RPMI8226 (cell line): ENCODE measurements at places on chromosomes 2 and 18.

DNA sequence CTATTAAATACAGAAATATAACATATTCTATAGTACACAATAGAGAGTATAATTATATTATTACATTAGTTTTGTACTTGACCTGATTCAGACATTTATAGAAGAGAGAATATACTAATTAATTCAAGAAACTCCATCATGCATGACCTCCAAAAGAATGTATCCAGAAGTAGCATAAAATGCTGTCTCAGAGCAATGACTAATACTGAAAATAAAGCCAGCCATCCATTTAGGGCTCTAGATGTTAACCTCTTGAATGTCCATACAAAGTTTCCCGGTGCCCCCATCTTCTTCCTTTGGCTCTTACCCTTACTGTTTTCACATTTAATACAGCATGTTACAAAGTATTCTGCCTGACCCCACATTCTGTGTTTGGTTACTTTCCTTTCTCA lies 102.0 kb downstream of the ARHGAP15 start:
- no peak for DNase-seq

DNA sequence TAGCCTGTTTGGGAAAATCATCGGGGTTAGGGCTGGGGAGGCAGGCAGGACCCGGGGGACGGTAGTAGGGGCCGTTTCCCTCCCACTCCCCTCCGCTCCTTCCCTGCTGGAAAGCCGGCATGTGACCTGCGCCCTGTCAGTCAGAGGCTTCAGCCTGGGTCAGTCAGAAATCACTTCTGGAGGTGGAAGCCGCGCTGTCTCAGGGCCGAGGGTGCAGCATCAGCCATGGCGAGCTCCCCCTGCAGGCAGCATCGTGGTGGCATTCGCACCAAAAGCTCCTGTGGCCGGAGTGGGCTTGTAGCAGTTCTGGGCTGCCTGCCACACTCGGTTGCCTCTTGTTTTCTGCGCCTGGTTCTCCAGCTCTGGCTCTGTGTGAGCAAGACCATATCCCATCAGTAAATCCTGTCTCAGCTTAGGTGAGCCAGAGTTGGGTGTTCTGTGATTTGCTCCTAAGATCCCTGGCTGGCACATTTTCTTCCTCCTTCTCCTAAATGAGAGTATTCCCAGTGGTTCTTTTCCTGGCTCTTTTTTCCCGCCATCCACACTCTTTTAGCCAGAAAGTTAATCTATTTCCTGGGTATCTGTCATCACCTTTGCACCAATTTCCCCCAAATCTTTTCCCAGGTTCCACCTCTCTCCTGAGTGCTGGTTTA lies 123.9 kb upstream of the CD302 start:
- DNase-seq: peak; percentile 76

- DNase-seq: no peak
These were observed 31.9 kb upstream of the EML6 start for GRCh38 chr2:54691445-54692135.

DNA sequence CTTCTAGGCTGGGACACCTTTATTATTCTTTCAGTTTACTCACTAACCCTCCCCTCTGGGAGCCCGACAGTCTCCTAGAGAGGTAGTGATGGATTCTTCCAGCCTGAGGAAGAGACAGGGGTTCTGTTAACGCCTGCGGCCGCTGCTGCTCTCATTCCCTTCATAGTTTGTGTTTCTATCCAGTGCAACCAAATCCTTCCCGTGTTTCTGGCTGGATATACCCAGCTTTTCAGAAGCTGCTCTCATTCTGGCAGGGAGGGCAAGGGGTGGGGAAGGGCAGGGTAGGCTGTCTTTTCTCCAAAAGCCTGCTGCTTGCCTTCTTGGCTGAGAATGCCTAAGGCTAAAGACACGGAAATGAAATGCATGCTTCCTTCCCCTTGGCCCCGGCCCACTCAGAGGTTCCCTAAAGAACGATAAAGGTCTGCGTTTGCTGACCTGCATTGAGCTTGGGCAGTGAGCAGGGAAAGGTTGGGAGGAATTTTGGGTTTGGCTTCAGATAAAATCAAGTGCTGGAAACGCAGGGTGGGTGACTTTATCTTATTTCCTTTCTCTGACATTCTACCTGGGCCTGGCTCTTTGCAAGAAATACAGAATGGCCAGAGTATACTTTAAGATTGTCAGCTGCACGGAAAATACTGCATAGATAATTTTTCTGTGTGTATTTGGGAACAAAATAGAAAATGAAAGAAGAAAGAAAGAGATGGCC lies 390.9 kb downstream of the NBAS start:
- no peak for DNase-seq

- no peak for DNase-seq
These were observed 1.7 kb downstream of the ACVR2A start for GRCh38 chr2:147846412-147847081.

DNA sequence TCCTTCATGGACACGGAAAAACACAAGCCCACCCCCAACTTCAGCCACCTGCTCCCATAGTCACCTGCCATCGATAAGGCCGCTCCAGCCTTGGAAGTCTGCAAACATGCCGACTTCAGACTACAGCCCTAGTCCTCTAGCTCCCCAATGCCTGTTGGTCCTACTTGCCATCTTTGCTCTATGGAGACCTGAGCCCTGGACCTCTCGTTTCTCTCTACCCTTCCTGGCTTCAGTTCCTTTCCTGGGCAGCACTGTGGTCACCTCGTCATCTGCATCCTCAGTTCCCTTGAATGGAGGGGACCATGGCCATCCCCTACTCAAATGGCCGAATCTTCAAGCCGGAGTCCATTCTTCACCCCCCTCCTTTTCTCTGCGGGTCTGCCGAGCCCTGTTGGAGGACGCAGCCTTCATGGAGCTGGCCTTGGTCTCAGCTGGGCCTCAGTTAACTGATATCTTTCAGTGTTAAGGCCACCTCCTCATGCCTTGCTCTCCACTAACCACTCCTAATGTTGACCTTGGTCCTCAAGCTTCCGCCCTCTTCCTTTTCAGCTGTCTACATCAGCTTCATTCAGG lies 47.7 kb upstream of the GBX2 start:
- no peak for DNase-seq

- peak; percentile 28 for DNase-seq
These were observed 63.7 kb upstream of the ITGA4 start for GRCh38 chr2:181393472-181393871.

GRCh38 chr2:130744287-130745117 lies 10.8 kb upstream of the AMER3 start:
- no peak for DNase-seq

DNA sequence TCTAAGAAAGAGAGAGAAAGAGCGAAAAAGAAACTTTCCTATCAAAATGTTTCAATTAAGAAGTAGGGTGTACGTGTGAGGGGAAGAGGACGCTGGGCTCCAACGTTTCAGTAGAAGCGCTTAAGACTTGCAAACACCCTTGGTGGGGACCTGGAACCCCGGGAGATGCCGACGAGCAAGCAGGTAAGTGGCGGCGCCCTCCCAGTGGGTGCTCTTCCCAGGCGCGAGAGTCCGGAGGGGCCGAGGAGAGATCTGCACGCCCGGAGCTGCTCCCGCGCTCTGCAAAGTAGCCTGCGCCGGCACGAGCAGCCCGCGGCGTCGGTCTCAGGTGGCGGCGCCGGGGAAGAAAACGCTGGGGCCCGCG lies 678 bp upstream of the OTX1 start:
- peak; percentile 57 for DNase-seq

GRCh38 chr2:234111523-234111922 lies 61.0 kb downstream of the SPP2 start:
- DNase-seq: no peak

DNA sequence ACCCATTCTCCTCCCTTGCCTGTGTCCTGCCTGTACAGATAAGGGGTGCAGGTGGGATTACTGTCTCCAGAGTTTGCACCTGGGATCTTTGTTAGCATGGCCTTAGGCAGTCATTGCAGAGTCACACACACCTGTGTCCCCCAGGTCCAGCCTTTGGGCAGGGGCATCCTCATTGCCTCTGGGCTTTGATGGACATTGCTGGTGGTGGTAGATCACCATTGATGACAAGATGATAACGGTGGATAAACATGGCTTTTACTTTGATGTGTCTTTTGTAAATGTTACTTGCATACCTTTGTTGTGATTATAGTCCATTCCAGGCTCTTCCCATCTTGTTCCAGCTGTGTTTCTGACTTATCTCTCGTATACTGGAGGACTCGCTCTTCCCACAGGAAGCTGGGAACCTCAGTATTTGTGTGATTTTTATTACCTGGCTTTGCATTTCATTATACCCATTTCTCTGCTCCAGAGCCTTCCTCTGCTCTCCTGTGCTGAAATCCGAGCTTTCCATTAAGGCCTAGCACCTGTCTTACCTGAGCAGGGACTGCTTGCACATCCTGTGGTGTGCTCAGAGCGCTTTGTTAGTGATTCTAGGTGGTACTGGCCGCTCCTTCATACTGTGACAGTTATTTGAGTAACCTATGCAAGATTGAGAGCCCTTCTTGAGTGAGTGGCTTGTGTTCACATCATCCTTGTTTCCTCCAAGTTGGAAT lies 79.2 kb downstream of the PTPRM start:
- no peak for DNase-seq

GRCh38 chr2:197497326-197497725 lies 2.3 kb downstream of the HSPD1 start:
- DNase-seq: no peak

GRCh38 chr2:57510704-57511103 lies 535.9 kb upstream of the VRK2 start:
- DNase-seq: no peak

GRCh38 chr2:218465987-218466633 lies 47.2 kb downstream of the VIL1 start:
- no peak for DNase-seq

DNA sequence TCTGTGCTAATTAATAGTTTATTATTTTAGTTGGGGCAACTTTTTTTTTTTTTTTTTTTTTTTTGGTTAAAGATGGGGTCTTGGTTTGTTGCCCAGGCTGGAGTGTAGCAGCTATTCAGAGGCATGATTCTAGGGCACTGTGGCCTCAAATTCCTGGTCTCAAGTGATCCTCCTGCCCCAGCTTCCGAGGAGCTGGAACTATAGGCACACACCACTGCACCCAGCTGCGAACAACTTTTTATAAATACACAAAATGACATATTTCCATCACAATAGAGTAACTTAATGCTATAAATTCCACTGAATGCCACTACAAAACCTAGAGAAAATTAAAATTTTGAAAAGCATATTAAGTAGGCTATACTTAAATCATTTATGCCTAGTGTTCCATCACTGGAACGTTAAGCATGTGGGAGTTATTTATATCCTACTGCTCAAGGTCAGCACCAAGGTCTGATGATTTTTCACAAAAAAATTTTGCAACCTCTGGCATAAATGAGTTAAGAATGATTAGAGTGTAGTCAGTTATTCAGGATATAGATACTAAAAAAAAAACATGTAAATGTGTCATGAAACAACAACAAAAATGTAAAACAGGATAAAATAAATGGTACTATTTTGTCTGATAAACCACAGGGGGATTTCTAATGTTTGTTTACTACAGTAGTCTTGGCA lies 46.8 kb downstream of the GFPT1 start:
- no peak for DNase-seq

- DNase-seq: no peak
These were observed 67.5 kb downstream of the MYL12B start for GRCh38 chr18:3329471-3329870.

- no peak for DNase-seq
These were observed 264.3 kb downstream of the NOL4 start for GRCh38 chr18:33960417-33960816.

DNA sequence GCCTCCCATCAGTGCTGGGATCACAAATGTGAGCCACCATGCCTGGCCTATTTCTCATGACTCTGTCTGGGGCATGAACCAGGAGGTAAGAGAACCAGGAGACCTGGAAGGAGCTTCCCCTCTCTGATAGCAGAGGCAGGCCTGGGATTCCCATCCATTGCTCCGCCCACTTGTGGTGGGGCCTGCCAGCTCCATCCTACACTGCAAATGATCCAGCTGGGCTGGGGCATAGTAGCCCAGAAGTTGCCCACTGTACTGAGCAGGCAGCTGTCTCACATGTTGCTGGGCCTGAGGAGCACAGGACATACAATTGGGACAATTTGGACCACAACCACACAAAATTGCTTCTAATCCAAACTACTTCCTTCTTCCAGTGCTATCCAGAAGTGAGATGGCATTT lies 91.0 kb downstream of the MARCHF4 start:
- DNase-seq: no peak

DNA sequence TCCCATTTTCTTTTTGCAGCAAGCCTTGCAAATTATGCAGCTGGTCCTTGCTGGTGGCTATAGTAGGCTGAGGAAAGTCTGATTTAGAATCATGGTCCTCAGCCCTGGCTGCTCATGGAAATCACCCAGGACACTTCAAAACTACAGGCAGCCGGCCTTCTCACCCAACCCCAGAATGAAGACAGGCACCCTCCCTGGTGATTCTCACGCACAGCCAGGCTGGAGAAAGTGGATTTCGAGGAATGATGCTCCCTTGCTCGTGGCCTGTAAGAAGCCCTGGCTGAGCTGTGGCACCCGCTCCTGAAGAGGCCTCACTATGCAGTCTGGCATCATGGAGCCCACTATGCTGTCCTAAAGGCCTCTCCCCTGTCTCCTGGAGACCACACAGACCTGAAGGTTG lies 157.4 kb downstream of the CAPN13 start:
- no peak for DNase-seq

DNA sequence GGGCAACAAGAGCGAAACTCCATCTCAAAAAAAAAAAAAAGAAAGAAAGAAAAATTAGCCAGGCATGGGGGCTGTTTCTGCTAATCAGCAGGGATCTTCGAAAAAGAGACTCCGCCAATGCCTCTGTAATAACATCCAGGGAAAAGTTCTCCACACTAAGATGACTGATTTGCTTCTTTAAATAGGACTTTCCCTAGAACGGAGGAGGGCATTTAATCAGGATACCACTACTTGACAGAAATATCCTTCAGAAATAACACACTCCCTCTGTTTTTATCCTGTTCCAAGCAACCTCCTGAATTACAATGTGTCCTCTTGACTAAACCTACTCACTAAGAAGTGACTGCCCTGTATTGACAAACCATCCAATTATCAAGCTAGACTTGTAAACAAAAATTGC lies 21.7 kb downstream of the REV1 start:
- DNase-seq: no peak

- DNase-seq: peak; percentile 84
These were observed 6.3 kb upstream of the TEX261 start for GRCh38 chr2:71000780-71001591.

DNA sequence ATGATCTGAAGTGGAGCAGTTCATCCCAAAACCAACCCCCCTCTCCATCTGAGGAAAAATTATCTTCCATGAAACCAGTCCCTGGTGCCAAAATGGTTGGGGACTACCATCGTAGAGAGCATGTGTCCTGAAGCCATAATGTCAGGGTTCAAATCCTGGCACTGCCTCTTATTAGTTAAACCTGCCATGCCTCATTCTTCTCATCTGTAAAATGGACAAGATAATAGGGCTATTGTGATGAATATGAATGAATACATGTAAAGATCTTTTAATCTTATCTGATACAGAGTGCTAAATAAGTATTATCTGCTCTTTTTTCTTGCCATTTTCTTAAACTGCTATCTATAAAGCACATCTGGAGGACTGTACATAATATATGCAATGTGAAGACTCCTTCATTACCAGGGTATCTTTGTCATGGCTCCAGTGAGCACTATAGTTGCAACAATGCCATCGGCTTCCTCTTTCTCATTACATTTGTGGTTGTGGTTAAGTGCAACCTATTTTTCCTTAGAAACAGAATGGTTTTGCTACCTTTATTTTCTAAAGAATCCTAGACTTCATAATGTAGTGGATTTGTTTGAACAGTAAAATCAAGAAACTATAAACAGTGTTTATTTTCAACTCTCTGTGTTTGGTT lies 27.0 kb downstream of the MFSD6 start:
- DNase-seq: no peak
